ENCODE measurements at places on chromosomes 7 and 10.

GRCh38 chr7:111676811-111677210 is 114.5 kb upstream of the IMMP2L start:
- no peak for DNase-seq

DNA sequence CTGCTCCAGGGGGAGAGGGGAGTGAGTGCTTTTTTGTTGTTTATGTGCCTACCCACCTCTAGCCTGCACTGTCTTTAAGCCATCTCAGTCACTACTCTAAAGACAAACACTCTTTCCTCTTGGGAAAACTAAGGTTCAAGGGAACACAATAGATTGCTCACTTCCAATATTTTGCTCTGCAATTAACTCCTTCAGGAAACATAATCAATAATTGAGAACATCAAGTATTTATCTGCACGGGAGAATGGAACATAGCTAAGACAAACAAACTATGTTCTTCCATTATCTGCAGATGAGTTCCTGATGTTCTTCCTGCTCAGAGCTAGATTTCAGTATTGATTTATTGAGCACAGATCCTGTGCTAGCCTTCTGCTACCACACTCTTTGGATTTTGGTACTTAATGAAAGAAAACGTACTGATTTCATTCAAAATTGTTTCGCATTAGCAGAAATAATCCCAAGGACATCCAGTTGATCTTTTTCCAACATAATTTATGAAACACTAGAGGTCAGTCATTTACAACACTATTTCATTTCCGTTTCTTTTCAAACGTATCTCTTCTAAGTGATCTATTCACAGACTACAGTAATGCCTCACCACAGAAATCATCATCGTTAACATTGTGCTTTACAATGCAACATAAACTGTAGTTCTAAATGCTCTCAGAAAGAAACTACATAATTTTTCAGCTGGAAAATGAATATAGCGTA is 8.3 kb downstream of the NEBL start:
- DNase-seq = no peak

DNA sequence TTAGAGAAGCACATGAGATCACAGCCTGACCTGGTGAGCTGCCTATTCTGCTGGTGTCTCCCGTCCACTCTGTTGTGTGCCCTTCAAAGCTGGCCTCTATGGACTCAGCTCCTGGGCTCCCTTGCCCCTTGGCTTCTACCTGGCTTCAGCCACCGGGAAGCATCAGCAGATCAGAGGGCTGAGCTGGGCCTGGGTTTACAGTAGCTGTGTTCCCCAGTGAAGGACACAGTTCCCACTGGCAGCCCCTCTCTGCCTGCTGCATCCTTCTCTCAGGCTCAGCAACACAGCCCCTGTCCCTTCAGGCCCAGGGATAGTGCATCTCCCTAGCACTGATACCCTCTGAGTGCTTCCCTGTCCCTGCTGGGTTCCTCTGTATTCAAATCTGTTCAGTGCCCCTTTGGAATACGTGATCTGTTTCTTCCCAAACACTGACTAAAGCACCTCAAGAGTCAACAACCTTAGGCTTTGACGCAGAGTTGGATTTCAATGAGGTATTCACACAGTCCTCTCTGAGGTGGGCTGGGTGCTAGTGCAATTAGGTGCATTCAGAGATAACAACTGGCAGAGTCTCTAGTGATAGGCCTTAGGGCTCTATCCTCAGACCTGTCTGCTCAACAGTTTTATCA is 109.8 kb downstream of the GRID1 start:
- no peak for DNase-seq

- DNase-seq = no peak
Observed at GRCh38 chr7:17677408-17677807, 262.9 kb downstream of the SNX13 start.

DNA sequence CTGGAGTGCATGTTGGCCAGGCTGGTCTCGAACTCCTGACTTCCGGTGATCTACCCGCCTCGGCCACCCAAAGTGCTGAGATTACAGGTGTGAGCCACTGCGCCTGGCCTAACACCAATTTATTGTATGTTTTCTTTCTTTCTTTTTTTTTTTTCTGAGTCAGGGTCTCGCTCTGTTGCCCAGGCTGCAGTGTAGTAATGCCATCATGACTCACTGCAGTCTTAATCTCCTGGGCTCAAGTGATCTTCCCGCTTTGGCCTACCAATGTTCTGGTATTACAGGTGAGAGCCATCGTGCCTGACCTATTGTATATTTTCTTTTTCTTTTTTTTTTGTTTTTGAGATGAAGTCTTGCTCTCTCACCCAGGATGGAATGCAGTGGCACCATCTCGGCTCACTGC is 33.8 kb upstream of the UBE2H start:
- no peak for DNase-seq

- no peak for DNase-seq
Observed at GRCh38 chr10:87849001-87849400, 14.3 kb downstream of the KLLN start.

GRCh38 chr10:51620131-51620530 is 79.3 kb downstream of the CSTF2T start:
- no peak for DNase-seq

GRCh38 chr7:137873979-137874777 is 27.4 kb upstream of the DGKI start:
- no peak for DNase-seq

GRCh38 chr7:80330434-80330833 is 181.4 kb downstream of the GNAT3 start:
- DNase-seq = no peak

- no peak for DNase-seq
Observed at GRCh38 chr10:13066527-13066926, 33.4 kb upstream of the OPTN start.

DNA sequence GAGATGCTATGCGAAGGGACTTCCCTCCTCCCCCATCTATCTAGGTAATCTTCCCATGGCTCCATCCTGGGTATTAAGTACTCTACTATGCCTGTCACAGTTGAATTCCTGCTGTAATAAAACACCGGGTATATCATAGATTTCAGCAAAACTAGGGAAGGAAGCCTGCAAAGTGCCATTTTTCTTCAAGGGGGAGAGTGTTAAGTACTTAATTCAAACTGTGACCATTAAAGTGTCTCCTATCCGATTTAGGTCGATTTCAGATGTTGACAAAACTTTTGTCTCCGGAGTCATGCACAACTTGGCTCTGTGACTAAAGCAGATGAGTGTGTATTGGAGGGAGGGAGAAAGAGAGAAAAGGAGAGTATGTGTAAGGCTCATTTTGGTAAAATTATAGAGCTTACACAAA is 4.6 kb downstream of the HOXA4 start:
- DNase-seq = no peak

GRCh38 chr7:47712416-47712815 is 130.5 kb upstream of the TNS3 start:
- DNase-seq = no peak

DNA sequence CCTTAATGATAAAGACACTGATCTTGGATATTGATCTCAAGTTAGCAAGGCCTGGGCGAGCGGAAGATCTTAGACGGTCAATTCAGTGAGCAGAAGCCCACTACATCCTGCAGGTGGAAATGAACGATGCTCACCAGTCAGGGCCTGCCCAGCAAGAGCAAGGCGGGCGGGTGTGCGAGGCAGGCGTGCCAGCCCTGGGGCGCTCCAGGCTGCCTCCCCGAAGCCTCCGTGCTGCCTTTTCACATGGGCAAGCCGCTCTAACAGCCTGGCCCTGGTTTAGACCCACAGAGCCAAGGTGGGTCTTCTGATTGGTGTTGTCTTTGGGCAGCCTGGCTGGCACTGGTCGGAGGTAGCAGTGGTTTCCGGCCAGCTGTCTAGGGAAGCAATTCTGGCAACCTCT is 475.1 kb upstream of the FOXK1 start:
- no peak for DNase-seq

GRCh38 chr10:70448236-70448635 is 6.8 kb upstream of the NODAL start:
- DNase-seq = no peak

GRCh38 chr7:149293338-149293737 is 31.3 kb downstream of the ZNF783 start:
- DNase-seq = no peak

DNA sequence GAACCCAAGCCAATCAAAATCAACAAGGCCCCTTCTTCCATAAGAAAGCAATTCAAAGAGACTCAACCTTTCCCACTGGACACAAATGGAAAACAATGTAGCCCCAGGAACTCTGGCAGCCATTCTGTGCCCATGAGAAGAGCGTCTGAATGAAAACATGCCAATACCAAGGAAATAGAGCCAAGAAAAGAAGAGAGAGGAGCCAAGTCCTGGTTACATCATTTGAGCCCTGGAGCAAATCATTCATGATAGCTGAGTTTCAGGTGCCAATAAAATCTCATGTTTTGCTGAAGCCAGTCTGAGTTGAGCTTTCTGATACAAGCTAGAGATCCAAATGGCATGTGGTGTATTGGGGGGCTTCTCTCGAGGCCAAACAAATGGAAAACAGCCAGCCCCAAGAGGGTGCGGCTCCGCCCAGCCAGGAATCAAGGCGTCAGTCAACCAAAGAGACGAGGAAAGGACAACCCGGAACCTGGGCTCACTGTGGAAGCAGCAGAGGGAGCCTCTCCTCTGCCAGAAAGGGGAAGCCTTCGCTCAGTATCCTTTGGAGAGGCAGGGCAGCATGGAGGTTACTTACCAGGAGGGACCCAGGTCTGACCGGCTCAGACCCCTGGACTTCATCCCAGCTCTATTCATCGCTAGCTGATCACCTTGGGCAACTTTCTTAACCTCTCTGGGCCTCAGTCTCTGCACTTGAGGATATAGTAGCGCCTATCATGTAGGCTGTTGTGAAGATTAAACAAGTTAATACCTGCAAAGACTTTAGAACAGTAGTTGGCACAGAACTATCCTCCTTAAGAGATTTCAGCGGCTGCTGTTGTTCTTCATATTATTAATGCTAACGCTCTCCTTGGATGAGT is 61.8 kb downstream of the OAT start:
- DNase-seq = peak; percentile 11

DNA sequence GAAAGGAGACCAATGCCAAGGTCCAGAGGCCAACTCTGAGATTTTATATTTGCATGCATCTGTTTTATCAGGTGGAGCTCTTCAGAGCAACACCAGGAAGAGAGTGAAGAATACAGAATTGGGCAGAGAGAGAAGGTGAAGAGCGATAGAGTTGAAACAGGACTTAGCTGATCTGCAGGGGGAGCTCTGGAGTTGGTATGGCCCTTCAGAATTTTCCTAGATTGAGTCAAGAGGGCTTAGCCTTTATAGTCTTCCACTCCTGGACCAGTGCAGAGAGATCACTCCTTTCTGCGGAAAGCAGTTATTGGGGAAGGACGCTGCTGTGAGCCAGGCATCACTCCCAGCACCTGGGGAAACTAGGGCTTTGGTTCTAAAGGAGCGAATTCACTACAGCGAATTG is 105.0 kb upstream of the DGKB start:
- no peak for DNase-seq

DNA sequence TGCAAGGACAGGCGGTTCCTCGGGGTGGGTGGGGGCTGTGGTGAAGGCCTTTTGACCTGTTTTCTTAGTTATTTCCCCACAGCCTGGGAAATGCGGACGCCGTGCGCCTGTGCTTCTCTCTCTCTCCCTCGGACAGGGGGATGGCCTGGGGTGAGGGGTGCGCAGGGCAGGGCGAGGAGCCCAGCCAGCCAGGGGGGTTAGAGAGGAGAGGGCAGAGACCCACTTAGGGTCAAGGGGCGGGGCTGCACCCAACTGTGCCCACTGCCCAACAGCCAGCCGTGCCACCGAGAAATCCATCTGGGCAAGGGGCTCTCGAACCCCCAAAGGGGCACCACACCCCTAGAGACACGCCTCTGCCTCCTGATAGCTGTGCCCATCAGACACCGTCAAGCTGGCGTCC is 53.8 kb downstream of the DPYSL4 start:
- no peak for DNase-seq

GRCh38 chr7:42338231-42338915 is 101.4 kb upstream of the GLI3 start:
- no peak for DNase-seq

DNA sequence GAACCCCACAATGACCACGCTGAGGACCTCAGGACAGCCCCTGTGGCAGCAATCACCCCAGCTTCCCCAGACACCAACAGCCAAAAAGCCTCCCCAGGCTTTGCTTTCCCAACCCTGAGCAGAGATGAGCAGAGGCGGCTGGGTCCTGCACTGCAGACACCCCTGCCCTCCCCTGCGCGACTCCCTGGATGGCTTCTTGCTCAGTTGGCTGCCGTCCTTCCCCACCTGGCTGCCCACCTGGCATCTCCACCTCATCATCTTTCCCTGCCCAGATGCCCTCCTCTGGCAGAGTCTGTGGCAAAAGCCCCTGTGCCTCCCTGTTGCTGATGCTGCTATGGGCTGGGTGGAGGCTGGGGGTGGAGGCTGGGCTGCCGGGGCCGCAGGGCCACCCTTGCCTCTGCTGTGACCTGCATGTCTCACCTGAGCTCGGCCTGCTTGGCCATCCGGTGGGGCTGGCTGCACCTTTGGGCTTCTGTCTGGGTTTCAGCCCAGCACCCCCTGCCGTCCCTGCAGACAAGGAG is 567.7 kb downstream of the TCERG1L start:
- no peak for DNase-seq

GRCh38 chr10:107585630-107586029 is 421.1 kb upstream of the SORCS1 start:
- no peak for DNase-seq

All from omental fat pad (tissue), 4 donors.